Hematopoietic multipotent progenitor cell treated with erythropoietin and hydrocortisone succinate and interleukin-3 and kit ligand, for 6 days (in vitro differentiated cells): ENCODE measurements at places on chromosomes 6 and 20.

DNA sequence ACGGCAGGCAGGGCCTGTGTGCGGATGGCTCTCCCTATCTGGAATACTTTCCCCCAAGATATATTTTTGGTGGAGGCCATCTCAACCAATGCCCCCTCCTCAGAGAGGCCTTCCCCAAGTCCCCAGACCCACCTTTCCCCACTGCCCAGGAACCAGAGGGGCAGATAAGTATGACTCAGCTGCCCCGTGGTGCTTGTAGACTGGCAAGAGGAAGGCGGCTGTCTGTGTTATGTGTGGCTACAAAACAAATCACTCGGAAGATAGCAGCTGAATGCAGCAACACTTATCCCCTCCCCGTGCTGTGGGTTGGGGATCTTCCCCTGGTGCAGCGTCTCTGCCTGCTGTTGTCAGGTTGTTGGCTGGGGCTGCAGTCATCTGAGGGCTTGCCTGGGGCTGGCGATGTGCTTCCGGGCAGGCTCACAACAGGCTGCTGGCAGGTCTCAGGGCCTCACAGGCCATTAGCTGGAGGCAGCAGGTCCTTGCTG is 7.1 kb downstream of the NPEPL1 start:
- no peak for DNase-seq

DNA sequence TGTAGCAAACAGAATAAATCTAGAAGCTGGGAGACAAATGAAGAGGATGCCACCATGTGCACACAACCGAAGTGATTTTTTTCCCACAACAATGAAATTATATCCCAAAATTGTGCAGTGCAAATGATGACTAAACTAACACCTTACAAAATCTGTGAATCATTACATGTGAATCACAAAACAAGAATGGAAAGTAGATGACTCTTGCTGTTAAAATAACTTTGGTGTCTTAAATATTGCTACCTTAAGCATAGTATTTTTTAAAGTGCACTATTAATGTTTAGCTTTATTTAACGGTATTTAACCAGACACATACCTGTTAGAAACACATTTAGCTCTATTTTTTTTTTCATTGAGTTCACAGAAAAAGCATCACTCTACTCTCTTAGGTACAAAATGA is 190.8 kb downstream of the TBC1D32 start:
- DNase-seq: no peak

- no peak for DNase-seq
These were observed 103.6 kb downstream of the COL12A1 start for GRCh38 chr6:75102301-75102700.

DNA sequence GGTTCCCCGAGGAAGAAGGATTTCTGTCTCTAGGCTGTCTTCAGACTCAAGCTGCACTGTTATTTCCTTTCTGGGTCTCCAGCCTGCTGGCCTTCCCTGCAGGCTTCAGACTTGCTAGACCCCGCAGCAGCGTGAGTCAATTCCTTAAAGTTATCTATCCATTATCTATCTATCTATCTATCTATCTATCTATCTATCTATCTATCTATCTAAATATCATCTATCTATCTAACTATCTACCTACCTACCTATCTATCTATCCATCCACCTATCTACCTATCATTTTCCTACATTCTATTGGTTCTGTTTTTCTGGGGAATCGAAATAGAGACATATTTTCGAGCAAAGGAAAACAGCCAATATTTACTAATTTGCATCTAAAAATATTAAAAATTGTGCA is 48.7 kb upstream of the BMP6 start:
- no peak for DNase-seq

DNA sequence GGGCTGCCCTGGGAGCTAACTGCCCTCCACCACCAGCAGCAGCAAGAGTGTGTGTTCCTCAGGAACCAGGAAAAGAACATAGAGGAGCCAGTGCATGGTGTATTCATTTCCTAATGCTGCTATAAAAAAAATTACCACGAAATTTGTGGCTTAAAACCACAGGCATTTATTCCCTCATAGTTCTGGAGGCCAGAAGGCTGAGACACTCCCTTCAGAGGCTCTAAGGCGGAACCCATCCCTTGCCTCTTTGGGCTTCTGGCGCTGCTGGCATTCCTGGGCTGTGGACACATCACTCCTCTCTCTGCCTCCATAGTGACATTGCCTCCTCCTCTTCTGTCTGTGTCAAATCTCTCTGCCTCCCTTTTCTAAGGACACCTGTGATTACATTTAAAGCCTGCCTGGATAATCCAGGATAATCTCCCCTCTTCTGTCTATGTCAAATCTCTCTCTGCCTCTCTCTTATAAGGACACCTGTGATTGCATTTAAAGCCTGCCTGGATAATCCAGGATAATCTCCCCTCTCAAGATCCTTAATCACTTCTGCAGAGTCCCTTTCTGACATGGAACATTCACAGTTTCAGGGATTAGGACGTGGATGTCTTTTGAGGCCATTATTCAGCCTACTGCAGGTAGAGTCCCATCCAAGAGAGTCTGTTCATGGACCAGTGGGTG is 54.7 kb downstream of the NDUFAF5 start:
- no peak for DNase-seq

DNA sequence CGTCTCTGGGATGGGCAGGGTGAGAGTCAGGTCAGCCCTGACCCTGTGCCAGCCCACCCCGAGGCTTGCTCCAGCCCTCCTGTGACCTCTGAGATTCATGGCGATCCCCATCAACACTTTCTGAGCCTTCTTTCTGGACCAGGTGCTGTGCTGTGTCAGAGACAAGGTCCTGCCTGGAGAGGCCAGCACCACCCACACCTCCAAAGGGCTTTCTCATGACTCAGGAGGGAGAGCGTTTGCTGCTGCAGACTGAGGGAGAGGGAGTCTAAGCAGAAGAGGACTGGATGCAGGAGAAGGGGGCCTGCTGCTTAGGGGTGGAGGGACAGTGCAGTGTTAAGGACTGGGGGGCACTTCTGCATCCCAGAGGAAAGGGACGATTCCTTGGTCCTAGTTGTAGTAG is 193.5 kb downstream of the LRFN2 start:
- DNase-seq: no peak

GRCh38 chr20:49591217-49591865 is 23.4 kb upstream of the PTGIS start:
- DNase-seq: no peak

DNA sequence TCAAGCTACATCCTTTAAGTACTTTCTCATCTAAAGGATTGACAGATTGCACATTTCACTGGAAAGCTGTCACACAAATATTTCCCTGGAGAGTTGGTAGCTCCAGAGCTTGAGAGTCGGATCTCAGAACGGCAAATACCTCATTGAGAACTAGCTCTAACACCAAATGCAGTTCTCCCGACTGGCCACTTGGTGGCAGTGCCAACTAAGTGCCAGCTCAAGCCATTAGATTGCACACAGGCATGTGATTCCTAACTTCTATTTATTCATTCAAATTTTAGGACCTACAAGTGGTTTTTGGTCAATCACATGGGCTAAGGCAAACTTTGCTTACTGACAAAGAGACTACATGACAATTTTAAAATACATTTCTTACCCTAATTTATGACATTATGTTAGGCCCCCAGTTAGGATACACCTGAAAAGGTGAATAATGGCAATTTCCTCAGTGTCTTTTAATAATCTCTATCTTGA is 7.9 kb upstream of the MCHR2 start:
- peak; percentile 76 for DNase-seq

- DNase-seq: no peak
These were observed 40.4 kb downstream of the FBXO5 start for GRCh38 chr6:152942319-152942869.

GRCh38 chr20:8642247-8642646 is 426.6 kb upstream of the PLCB4 start:
- DNase-seq: no peak

GRCh38 chr20:35257175-35257909 is 20.6 kb downstream of the MMP24OS start:
- no peak for DNase-seq

DNA sequence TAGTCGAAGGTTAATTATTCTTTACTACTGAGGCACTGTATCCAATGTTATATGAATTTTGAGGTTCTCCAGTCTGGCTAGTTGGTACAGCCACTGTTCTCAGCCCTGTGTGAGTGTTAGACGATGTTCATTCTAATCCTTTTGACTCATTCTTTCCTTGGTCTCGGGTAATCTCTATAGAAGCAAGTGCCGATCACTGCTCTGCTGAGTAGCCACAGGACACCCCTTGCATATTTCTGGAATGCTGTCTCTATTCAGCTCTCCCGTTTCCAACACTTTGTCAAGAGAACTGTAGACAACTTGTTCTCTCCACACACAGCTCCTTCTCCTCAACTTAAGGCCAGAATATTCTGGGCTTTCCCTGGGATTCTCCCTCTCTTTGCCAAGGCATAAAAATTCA is 42.4 kb upstream of the PLCB1 start:
- DNase-seq: no peak

DNA sequence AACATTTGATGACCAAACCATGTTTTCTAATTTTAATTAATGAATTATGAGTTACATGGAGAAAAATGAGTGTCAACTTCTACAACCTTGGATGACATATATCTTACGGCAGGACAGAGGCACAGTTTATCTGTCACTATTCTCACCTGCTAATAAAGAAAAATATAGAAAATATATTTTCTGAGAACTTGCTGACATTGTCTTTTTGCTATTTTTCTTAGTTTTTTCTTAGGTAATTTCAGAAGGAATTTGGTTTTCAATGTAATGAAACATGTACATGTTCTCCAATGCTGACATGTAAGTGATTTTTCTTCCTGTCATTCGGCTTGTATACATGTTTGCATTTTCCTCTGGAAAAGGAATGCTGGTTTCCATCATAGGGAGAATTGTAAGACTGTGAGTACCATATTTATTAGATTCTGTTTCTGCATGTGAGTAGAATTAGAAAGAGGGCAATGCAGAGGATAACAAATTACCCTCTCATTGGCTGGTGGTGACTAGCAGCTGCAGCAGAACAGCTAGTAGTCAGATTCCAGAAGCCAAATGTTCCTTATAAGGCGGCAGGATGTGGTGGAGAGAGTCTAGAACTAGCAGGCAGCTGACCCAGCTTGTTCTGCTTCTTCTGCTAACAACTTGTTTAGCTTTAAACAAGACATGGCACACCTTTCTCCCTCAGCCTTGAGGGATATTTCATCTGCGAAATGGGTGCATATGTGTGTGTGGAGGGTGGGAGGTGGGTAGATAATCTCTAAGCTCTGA is 132.8 kb upstream of the SPACA1 start:
- DNase-seq: no peak

DNA sequence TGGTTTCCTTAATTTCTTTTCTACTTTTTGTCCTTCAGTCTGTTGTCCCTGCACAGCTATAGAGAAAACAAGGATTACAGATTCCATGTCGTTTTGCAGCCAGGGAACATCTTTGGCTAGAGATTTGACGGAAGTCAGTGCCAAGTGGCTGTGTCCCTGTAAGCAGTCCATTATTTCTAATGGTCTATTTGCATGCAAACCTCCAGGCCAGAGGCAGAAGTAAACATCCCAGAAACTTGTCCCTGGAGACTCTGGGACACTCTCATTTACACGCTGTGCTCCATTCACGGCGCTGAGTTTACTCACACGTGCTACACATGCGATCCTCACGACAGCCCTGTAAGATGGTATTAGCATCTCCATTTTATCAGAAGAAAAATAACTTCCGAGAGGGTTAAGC is 355.5 kb downstream of the PRKN start:
- DNase-seq: no peak

- no peak for DNase-seq
These were observed 20.2 kb downstream of the EYA2 start for GRCh38 chr20:46914789-46915379.

DNA sequence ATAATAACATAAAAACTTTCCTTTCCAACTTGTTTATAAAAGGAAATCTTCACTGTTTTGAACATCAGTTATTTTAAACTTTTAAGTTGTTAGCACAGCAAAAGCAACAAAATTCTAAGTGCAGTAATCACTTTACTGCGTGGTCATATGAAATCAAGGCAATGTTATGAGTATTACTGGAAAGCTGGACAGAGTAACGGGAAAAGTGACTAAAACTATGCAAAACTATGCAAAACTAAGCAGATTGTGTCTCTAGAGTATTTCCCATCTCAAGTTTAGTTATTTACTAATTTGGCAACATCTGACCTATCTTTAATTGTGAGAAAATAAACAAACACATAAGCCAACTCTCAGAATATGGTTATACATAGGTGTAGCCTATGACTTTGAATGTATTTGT is 10.9 kb upstream of the ANKEF1 start:
- no peak for DNase-seq

DNA sequence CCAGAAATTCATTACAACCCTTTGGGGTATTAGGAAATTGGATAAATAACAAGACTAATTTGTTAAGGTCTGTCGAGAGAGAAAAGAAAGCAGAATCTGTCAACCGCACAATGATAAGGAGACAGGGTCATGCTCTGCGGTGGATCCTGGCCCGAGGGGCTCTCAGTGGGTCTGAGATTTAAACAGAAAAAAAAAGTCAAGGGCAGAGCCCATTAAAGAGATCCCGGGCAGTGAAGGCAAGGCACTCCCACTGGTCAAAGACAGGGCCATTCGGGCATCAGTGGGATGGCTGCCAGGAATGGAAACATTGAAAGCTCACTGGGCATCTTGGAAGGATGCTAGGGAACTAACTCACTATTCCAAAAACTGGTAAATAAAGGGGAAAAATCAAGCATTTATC is 77.9 kb downstream of the GNAS-AS1 start:
- DNase-seq: no peak

- DNase-seq: no peak
These were observed 24.5 kb upstream of the TCP11 start for GRCh38 chr6:35165630-35166071.

GRCh38 chr6:127085181-127085580 is 33.3 kb upstream of the RSPO3 start:
- no peak for DNase-seq

DNA sequence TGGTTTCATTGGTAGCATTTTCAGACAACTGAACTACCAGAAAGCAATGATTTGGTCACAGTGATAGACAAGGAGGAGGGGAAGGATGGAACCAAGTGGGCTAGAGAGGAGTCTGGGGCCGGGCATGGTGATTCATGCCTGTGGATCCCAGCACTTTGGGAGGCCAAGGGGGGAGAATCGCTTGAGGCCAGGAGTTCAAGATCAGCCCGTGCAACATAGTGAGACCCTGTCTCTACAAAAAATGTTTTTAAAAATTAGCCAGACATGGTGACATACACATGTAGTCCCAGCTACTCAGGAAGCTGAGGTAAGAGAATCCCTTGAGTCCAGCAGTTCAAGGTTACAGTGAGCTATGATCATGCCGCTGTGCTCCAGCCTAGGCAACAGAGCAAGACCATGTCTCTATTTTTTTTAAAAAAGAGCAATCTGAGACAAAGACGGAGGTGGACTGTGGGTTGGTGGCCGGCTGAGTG is 70.6 kb downstream of the SYCP2L start:
- no peak for DNase-seq

- no peak for DNase-seq
These were observed 192.0 kb upstream of the IMPG1 start for GRCh38 chr6:76264468-76264867.
